Kasumi-1 (cell line): ENCODE measurements at places on chromosomes 6 and 20.

- DNase-seq: no peak
Observed at GRCh38 chr6:115190534-115190933, 847.7 kb upstream of the HS3ST5 start.

DNA sequence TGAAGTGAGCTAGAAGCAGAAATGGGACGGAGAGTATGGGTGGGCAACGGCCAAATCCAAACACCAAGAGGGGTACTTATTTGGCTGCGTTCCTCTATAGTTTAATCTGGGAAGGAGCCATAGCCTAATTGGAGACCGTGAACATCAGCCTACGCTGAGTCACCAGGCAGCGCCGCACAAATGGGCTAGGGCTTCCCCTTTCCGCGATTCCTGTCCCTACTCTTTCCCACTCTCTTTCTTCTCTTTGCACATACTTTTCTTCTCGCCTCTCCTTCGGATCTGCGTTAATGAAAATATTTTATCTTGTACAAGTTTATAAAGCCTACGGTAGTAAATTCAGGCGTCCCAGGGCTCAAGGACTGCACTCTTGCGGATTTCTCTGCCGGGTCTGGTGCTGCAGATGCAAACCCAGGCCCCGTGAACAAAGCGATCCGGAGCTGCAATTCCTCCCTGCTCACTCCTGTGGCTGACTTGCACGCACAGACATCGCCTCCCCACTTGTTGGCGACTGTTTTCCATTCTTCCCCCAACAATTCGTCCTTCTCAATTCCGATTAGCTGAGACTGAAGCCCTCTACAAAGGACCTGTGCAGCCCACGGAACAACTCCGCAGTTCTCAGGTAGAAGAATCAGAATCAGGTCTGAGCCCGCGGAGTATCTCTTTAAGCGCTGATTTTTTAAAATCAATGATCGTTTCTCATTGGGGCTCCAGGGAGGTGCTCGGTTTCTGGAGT lies 4.2 kb upstream of the TBX18 start:
- no peak for DNase-seq

DNA sequence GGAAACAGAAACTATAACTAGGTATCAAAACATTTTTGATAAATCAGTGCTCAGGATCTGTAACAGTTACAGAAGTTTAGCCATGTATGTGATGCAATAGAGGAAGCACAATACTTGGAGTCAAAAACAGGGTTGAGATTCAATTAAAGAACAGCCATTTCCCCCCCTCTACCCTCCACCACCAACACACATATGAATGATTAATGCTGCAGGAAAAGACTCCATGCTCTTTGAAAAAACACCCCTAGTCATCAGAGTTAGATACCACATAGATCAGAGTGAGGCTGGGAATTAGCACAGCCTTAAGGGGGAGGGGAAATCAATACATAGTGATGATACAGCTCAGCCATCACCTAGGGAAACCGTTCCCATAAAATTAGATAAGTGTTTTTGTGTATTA lies 108.9 kb upstream of the EMILIN3 start:
- no peak for DNase-seq

DNA sequence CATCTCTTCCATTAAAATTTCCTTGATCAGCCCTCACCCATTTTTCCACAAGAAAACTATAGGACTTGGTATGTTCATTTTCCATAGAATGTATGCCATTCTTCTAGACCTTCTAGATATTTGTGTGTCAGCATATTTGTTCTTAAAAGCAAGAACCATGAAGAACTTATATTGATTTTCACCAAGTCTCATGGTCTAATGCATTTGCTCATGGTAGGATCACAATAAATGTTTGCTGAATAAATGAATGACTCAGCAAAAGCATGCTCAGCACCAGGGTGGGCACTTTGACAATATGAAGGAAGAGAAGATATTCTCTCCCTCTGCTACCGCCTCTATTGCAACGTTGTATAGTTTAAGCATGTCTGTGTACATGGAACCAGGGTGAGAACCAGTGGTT lies 805.5 kb upstream of the SLC35B3 start:
- DNase-seq: no peak

GRCh38 chr20:38926934-38927616 lies 858 bp downstream of the FAM83D start:
- no peak for DNase-seq

DNA sequence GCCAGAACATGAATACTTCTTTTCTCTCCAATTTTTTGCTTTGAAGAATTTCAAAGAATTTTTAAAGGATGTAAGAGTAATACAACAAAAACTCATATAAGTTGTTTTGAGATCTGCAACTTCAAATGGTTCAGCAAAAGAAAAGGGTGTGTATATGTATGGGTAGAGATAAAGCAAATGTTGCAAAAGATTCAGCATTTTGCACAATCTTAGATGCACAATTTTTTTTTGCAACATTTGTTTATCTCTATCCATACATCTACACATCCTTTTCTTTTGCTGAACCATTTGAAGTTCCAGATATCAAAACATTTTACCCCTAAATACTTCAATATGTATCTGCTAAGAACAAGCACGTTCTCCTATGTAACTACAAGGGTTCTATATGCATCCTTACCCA lies 47.4 kb upstream of the FAM83C start:
- DNase-seq: no peak

GRCh38 chr6:25717866-25718740 lies 36.4 kb upstream of the SLC17A4 start:
- peak; percentile 22 for DNase-seq

GRCh38 chr6:84103029-84103428 lies 69.5 kb downstream of the MRAP2 start:
- no peak for DNase-seq

DNA sequence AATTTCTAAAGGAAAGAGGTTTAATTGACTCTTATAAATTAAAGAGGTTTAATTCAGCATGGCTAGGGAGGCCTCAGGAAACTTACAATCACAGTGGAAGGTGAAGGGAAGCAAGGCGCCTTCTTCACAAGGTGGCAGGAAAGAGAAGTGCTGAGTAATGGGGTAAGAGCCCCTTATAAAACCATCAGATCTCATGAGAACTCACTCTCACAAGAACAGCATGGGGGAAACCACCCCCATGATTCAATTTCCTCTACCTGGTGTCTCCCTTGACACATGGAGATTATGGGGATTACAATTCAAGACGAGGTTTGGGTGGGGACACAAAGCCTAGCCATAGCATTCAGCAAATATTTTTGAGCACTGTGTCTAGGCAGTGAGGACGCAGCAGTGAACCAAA lies 3.9 kb upstream of the IPCEF1 start:
- no peak for DNase-seq

GRCh38 chr6:153150752-153151440 lies 19.8 kb upstream of the RGS17 start:
- DNase-seq: no peak

DNA sequence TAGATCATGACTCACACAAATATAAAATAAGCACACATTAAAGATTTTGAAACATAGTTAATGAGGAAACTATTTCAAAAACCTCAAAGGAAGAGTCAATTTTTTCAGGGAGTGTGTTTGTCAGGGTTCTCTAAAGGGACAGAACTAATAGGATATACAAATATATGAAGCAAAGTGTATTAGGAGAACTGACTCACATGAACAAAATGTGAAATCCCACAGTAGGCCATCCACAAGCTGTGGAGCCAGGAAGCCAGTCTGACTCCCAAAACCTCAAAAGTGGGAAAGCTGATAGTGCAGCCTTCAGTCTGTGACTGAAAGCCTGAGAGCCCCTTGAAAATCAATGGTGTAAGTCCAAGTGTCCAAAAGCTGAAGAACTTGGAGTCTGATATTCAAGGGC lies 898.0 kb upstream of the EYS start:
- DNase-seq: no peak

DNA sequence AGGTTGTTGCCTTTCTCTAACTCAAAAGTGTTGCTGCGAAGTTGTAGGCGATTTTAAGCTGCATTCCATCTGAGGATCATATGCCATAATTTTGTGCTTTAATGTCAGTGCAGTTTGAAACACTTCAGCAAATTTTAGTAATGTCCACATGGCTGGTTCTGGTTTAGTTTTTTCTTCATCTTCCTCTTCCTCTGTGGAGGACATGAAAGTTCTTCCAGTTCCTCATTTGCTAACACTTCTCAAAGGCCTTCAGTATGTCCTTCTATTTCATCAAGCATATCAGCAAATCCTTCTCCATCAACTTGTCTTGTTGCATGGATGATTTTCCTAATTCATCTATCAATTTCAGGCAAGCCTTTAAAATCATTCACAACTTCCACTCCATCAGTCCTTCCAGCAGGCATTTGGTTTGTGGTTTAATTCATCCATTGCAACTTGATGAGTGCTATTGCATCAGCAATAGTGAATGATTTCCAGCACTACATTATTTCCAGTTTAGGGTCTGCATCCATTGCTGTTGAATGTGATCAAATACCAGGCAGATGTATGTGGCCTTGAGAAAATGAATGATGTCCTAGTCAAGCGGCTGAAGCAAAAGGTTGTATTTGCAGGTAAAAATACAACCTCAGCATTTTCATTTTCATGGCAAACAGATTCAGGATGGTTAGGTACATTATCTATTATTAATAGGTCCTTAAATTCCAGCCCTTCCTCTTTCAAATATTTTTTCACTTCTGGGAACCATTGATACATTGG lies 20.2 kb downstream of the SHLD1 start:
- DNase-seq: peak; percentile 2

GRCh38 chr20:16517946-16518783 lies 55.1 kb downstream of the KIF16B start:
- peak; percentile 70 for DNase-seq

- DNase-seq: no peak
Observed at GRCh38 chr6:106077170-106077569, 9.0 kb upstream of the PRDM1 start.

- DNase-seq: no peak
Observed at GRCh38 chr20:49540232-49540620, 27.7 kb downstream of the PTGIS start.

DNA sequence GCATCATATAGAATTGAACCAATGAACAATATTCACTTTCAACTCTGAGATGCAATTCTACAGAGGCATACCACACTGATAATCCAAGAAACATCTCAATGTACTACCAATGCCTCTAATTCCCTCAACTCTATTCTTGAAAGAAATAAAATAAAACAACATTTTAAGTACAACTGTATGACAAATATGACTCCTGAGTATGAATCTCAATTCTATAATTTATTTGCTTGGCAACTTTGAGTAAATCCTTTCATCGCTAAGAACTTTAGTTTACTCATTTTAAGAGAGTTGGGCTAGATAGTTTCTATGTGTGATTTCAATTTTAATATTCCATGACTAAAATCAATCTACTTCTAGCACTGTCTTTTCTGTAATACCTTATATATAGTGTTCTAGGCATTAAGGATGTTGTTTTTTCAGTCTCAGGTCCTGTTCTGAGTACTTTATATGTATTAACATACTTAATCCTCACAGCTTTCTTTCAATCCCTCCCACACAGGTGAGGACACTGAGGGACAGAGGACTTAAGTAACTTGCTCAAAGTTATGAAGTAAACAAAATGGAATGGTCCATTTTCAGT lies 33.4 kb downstream of the GOPC start:
- DNase-seq: no peak

DNA sequence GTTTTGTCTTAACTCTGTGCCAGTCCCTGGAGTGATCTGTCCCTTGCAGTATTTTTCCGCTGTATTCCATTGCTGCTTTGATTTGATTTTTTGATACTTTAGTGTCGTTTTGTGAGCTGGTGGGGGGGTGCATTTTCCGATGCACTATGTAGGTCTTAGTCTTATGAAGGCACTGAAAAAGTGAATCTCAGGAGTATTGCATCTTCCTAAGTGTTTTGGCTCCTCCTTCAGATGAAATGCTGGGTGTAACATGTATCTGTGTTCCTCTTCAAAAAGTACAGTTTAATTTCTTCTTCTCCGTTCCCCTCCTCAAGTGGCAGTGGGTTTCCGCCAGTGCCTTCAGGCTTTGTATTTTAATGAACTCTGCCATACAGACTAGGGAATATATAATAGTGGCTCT lies 580.7 kb upstream of the GJE1 start:
- DNase-seq: no peak

- no peak for DNase-seq
Observed at GRCh38 chr6:30709101-30709868, 7.8 kb downstream of the MDC1 start.

- DNase-seq: no peak
Observed at GRCh38 chr6:21847711-21848480, 254.3 kb downstream of the SOX4 start.

DNA sequence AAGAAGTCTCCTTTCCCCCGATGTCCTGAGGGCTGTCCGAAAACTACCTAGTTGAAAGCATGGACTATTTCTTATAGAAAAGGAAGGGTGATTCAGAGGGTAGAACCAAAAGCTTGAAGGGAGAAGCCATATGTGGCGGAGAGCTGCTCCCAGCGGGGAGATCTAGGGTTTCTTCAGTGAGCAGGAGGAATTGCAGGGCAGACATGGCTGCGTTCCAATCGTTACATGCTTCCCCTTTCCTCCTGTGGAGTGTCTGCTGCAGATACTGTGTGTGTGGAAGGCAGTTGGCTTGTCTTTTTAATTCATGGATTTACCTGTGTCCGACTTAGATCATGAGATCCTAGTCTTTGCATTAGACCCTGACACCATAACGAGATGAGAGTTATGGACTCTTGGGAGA lies 799.5 kb downstream of the QKI start:
- DNase-seq: no peak

DNA sequence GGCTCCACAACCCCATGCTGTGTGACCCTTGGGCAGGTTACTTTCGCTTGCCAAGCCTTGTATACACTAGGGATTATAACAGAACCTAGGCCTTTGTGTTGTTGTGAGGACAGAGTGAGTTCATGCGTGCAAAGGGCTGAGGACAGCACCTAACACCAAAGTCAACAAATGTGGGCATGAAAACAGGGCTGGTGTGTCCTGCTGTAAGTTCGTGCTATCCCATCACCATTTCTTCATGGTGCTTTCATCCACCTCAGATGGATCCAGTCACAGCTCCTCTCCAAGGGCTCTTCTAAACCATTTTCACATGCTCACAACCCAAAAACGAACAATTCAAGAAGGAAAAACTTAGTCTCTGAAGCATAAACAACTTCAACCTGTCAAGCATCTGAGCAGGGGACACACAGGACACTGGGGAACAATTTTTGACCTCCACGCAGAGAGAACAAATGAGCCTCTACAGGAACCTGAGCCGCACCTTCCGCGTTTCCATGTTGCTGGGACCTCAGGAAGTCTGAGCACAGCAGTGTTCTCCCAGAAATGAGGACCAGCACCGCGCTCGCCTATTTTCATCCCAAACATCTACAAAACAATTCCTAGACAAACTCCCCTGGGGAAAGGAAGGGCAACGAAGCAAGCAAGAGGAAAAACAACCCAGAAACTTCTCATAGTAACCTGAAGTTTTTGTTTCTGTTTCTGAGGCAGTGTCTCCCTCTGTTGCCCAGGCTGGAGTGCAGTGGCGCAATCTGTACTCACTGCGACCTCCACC lies 3.1 kb downstream of the LRP11 start:
- peak; percentile 4 for DNase-seq

- DNase-seq: no peak
Observed at GRCh38 chr20:59027741-59028320, 4.3 kb downstream of the ATP5F1E start.
